ENCODE measurements at places on chromosomes 3 and 15.

DNA sequence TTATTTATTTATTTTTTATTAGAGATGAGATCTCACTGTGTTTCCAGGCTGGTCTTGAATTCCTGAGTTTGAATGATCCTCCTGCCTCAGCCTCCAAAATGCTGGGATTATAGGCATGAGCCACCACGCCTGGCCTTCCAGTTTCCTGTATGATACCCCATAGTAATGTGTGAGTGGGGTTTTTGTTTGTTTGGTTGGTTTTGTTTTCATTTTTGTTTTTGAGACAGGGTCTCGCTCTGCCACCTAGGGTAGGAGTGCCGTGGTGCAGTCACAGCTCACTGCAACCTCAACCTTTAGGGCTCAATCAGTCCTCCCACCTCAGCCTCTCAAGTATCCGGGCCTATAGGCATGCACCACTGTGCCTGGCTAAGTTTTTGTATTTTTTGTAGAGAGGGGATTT lies 30.9 kb downstream of the GOLM2 start:
- no peak for DNase-seq

DNA sequence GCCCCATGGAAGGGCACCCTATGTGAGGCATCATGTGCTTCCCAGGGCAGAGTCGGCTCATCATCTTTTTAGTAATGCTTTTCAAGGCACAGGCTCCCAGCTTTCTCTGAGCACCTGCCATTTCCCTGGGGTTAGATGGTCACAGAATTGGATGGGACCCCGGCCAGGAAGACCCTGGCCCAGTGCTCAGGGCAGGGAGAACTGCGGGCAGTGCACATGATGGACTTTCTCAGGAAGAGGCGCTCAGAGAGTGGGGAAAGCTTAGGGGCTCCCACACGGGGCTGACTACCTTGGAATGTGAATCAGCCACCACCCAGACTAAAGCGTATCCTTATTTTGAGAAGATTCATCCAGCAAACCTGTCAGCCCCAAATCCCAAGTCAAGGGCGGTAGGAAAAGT lies 16.5 kb upstream of the SKOR1 start:
- DNase-seq, result no peak

- no peak for DNase-seq
Observed at GRCh38 chr3:62602129-62602770, 228.9 kb upstream of the FEZF2 start.

GRCh38 chr15:34726406-34727100 lies 28.2 kb downstream of the GJD2 start:
- DNase-seq, result no peak

DNA sequence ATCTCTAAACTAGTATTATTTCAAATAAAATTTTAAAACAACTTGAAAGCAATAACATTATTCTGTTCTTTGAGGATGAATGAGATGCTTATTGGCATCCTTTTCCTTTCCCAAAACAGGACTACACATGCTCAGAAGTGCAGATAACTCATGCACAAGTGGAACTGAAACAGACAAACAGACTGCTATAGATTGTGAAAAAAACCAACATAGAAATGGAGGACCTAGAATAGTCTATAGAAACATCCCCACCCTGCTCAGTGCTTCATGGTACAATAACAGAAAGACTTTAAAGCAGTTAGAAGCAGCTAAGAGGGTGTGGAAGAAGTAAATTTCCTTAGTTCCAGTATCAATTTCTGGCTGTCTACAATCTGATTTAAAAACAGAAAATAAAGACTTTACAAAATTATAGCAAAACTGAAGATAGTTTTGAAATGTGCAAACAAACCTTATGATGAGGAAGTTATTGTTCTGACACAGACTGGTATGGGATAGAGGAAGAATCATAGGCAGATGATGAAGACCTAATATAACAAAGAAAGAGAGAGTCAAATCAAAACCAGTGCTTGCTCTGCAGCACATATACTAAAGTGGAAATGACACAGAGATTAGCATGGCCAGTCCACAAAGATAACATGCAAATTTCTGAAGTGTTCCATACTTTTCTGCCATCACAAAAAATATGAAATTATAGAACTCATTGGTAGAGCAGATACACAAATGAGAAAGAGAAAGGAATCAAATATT lies 1025.4 kb downstream of the SQOR start:
- no peak for DNase-seq

GRCh38 chr3:123123716-123124616 lies 57.1 kb downstream of the PDIA5 start:
- DNase-seq, result no peak

- no peak for DNase-seq
Observed at GRCh38 chr15:74489518-74490338, 28.8 kb upstream of the UBL7 start.

DNA sequence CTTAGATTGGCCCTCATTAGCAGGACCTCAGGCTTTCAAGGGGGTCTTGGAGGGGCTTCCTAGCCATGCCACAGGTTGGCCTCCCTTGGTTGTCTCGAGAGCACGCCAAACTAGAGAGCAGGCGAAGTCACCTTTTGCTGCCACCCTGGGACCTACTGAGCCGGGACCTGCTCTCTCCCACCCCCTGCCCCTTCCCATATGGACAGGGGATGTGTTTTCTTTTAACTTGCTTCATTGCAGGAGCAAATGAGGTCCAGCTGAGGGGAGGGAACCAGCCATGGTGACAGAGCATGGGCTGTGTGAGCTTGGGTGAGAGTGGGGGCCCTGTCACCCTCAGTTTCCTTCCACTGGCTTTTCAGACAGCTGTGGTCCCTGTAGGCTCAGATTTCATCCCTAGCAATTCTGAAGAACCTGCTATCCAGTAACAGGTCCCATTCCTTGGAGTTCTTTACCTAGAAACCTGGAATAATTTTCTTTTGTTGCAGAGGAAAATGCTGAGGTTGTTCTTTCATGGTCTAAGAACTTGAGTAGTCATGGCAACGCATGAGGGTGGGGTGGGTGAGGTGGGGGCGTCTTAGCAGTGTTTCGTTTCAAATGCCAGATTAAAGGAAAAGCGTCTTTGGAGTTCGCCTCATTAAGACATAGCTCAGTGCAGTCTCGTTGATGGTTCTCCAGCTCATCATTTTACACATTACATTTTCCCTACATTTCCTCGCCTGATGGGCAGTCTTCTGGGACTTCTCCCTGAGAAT lies 20.1 kb upstream of the MAGEF1 start:
- DNase-seq, result no peak

DNA sequence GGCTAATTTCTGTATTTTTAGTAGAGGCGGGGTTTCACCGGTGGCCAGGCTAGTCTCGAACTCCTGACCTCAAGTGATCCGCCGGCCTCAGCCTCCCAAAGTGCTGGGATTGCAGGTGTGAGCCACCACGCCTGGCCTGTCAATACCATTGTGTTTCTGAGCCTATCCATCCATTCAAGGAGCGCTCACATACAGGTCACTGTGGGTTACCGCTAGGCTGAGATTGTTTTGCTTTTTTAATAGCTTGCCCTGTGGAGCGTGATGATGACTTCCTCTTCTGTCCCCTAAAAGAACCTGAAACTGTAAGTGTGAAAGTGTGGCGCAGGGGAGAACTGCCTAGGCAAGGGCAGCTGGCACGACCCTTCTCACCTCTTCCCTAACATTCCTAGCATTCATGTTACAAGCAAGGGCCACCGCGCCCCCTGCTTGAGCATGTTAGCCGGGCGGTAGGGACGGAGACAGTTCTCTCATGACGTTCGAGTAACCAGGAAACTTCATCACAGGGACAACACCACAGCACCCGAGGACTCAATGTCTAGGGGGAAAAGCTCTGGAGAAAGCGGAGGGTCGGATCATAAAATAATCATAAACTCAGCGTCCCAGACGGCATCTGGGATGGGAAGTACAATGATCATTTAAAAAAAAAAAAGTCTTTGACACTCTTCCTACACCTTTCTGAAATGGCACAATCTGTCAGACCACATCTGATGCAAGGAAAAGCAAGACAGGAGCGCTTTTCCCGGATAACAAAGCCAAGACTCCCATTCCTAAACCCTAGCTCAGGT lies 790 bp downstream of the LAMP3 start:
- no peak for DNase-seq

GRCh38 chr3:111803123-111803593 lies 55.9 kb upstream of the PHLDB2 start:
- peak; percentile 100 for DNase-seq

GRCh38 chr15:43370310-43370974 lies 401 bp downstream of the ZSCAN29 start:
- DNase-seq, result no peak

DNA sequence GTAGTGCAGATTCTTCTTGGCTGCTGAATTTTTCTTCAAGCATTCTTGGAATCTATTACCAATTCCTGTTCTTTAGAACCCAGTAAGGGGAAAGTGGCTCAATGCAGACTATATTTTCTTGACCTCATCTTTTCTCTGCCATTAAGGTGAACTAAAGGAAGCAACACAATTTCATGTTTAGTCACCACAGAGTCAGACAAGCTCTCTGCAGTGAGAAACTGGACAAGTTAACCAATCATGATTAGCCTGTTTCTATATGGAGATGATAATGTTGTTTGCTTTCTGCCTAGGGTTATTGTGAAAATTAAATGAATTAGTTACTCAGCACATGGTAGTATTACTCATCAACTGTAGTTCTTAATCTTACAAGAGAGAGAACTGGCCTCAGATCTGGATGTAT lies 1075.1 kb downstream of the AGBL1 start:
- DNase-seq, result peak; percentile 33
